Activated CD8-positive, alpha-beta memory T cell treated with anti-CD3 and anti-CD28 coated beads for 1 hour (primary cell): ENCODE measurements at places on chromosomes 5 and 9.

DNA sequence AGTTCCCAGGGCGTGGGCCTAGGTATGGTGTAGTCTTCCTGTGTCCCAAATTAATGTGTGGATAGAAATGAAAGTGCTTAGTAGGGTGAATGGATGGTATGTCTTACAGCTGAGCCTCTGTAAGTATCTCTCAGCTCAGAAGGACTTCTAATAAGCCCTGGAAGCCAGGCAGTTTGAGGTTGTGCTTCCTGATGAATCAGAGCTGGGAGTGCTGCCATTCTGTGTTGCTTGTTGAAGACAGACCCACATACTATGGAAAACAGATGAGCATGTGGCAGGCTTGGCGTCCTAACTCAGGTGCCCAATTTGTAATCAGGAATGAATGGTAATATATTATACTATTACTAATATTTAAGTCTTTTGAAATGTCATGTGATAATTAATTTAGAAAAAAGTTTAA lies 69.8 kb downstream of the CMYA5 start:
- no peak for DNase-seq

GRCh38 chr5:118236108-118236849 lies 752.1 kb downstream of the DTWD2 start:
- DNase-seq = no peak

GRCh38 chr9:16622541-16622940 lies 247.9 kb downstream of the BNC2 start:
- DNase-seq = no peak

GRCh38 chr5:80917631-80918030 lies 42.5 kb upstream of the RASGRF2 start:
- no peak for DNase-seq

DNA sequence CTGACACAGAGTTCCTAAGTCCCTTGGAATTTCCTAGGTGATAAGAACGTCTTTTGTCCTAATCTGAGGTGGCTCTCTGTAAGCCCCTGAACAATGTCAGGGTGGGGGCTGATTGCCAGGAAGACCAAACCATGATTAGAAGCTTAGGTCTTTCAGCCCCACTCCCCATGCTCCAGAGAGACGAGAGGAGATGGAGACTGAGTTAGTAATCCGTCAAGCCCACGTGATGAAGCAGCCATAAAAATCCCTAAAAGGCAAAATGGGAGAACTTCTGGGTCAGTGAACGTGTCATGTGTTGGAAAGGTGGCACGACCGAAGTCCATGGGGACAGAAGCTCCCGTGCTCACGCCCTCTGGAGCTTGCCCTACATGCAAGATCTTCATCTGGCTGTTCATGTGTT lies 85.6 kb downstream of the RAD23B start:
- DNase-seq = no peak

- DNase-seq = no peak
Observed at GRCh38 chr5:135490245-135491037, 38.3 kb upstream of the TIFAB start.

- no peak for DNase-seq
Observed at GRCh38 chr5:158852622-158853021, 247.1 kb downstream of the EBF1 start.

GRCh38 chr5:137563646-137564397 lies 64.7 kb upstream of the SPOCK1 start:
- no peak for DNase-seq

DNA sequence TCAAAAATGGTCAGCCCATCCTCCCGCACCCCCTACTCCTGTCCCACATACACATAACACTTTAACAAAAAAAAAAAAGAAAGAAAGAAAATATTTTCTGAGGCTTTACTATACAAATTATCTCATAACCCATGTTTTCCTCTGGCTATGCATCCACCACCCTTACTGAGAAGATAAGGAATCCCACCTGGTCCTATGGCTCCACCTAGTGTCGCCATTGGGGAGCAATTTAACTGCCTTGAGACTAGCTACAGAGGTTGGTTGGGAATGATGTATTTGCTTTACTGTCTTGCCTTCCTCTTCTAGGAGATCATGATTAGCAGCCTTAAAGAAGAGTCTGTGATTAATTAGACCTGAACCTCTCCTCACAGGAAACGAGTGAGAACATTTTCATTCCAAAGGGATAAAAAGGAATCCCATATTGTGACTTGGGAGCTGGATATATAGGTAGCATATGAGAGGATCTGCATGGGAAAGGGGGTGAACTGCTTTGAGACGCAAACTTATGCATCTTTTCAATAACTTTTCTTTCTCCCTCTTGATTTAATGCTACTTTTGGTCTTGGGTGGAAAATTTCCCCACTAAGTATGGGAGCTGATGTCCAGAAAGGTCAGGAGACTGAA lies 77.7 kb upstream of the SELENOP start:
- DNase-seq = peak; percentile 40

DNA sequence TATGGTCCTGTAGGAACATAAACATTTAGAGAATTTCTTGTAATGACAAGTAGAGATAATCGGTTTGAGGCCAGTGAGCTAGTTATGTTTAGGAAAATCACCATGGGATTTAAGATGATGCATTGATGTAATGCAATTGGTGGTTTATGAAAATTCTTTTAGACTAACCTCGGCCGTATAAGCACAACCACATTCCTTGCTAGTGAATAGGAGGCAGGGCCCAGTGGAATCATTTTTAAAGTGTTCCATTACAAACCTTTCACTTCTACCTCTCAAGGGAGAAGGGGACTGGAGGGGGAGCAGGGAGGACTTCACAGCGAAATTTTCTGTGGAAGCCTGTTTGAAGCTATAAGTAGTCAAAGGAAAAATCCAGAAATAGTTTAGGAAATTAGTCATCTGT lies 71.8 kb upstream of the NFIL3 start:
- DNase-seq = no peak

DNA sequence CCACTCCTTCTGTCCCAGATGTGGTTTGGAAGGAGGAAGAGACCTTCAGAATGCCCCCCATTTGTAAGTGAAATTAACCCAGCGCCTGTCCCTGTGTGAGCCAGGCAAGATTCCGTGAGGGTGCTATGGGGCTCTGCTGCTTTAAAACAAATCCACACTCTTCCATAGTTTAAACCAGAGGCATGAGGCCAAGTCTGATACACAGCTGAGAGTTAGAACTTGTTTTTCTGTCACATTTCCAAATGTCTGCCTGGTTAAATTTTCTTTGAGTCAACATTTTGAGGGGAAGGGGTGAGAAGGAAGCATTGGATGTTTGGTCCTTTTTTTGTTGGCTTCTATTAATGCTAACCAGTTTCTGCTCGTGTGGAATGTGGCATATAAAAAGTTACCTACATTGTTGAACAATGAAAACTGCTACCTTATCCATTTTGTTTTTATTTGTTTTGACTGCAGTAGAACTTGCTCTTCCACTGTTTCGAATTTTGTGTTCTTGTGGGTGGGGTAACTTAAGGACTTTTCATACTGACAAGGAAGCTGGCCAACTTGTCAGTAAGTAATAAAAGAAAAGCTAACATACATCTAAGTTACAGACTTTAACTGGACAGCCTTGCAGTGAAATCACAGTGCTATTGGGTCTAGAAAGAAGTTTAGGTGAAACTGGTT lies 12.9 kb downstream of the RGMB start:
- no peak for DNase-seq

DNA sequence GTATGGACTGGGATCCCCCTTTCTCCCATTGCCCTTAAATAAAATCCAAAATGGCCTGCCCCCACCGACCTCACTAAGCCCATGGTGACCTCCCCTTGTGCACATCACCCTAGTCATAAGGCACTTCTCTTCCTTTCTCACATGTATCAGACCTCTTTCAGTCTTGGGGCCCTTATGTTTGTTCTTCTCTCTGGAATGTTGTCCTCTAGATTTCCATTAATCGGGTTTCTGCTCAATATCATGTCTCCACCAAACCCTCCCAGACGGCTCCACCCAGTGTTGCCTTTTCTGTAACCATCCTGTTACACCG lies 196.3 kb downstream of the ERCC6L2 start:
- DNase-seq = no peak

- DNase-seq = no peak
Observed at GRCh38 chr9:135663451-135663770, 302 bp downstream of the LCN9 start.

GRCh38 chr9:95029288-95029687 lies 288.2 kb downstream of the FANCC start:
- no peak for DNase-seq
